Tibial nerve (tissue), 4 donors: ENCODE measurements at places on chromosomes 7 and 10.

DNA sequence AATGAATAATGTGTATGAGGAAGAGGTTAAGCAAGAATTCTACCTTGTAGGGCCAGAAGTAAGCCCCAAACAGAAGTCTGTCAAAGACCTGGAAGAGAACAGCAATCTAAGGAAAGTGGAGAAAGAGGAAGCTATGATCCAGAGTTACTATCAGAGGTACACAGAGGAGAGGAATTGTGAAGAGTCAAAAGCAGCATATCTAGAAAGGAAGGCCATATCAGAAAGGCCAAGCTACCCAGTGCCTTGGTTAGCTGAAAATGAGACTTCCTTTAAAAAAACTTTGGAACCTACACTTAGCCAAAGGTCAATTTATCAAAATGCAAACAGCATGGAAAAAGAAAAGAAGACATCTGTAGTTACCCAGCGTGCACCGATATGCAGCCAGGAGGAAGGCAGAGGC lies 42.7 kb upstream of the GAD2 start:
- no peak for DNase-seq

- no peak for DNase-seq
Observed at GRCh38 chr10:131162866-131163843, 148.4 kb downstream of the TCERG1L start.

GRCh38 chr7:34361663-34362250 lies 296.3 kb upstream of the NPSR1 start:
- DNase-seq, result no peak

GRCh38 chr10:112802411-112803022 lies 147.5 kb upstream of the TCF7L2 start:
- no peak for DNase-seq

DNA sequence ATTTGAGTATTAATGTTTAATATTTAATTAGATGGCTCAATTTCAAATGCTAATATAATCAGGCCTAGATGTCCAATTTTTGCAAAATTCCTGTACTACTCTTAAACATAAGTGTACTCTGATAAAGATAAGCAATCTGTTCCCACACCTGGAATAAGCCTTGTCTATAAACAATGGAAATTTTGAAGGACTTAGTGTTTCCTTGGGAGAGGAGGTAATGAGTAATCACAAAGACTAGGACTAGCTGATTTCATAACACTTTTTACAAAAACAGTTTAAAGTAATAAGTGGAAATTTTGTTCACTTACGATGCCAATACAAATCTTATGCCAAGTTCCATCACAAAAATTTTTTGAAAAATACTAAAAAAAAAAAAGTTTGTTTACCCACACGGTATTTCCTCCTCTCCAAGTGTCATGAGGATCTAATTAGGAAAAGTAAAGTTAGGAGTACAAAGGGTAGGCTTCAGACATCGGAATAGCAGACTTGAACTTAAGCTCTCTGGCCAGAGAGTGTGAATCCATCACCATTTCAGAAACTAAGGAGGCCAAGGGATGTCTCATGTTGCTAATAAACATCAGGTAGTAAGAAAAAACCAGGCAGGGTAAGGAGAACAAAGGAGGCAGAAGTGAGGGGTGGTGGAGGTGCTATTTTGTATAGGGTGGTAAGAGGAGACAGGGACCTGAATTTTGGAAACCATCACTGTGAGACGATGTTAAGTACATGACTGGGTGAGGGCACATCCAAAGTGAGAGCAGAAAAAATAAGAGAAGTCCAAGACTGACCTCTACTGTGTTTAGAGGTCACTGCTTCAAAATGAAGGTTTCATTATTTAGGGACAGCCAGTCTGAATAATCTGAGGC lies 61.3 kb downstream of the RAPGEF5 start:
- DNase-seq, result no peak

- DNase-seq, result no peak
Observed at GRCh38 chr10:101310529-101311184, 43.3 kb upstream of the BTRC start.

GRCh38 chr10:26857991-26858706 lies 2.6 kb downstream of the ABI1 start:
- no peak for DNase-seq

DNA sequence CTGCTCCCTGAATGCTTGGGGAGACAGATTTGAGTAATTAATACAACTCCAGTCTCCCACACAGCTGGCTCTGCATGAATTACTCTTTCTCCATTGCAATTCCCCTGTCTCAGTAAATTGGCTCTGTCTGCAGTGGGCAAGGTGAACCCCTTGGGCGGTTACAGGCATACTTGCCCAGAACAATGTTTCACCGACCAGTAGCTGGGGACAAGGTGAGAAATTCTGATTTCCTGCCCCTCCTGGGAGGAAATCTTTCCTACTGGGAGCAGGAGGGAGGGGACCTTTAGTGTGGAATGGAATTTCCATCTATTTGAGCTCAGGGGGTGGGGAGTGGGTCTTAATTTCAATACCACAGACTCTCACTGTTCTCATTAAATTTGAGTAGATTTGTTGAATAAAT lies 42.2 kb upstream of the FZD9 start:
- DNase-seq, result no peak

- no peak for DNase-seq
Observed at GRCh38 chr10:106502641-106503040, 661.9 kb downstream of the SORCS1 start.

DNA sequence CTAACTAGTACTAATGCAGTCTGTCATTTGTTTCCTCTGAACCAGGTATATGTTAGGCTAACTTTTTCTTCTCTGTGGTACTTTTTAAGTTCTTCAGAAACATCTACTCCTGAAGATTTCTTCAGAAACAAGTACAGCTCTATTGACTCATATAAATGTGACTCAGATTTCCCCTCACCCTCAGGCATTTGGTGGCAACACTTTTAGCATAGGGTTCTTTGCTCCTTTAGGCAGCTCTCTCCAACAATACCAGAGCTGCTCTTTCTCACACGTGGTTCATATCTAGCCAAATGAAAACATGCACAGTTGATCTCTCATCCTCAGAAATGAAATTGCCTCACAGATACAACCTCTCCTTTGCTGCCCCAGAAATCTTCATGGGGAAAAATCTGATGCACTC lies 939.8 kb downstream of the SORCS1 start:
- DNase-seq, result no peak

DNA sequence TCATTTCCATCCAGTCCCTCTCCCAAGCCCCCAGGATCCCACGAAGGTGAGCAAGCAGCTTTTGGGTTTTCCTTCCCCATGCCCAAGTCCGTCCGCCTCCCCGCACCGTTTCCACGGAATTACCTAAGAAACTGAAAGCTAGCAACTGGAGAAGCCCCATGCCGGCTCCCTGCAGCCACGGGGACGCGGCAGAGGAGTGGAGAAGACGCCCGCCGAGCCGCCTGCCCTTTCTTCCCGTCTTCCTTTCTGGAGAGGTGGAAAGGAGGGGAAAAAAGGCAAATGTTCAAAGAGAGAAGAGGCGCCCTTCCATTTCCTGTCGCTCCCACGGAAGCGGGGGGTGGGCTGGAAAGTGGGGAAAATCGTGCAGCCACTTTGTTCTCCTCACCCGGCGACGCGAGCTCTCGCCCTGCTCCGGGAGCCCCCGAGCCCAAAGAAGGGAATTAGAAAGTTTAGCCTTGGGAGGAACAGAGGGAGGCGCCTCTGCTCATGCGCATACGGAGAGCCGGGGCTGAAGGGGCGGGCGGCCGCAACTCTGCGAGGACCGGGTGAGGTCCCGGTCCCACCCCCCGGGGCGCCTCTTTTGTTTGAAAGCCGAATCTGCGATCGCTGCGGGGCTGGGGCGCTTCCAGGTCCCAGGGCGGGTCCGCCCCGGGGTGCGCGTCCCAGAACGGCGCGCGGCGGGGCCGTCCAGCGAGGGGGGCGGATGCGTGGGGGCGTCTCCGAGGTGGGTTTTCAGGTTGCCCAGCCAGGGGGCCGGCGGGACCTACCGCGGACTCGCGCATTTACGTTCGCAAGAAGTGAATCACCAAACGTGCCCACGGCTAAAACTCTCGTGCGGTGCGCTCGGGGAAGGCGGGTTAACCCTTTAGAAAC lies at the start of gene LAMB1:
LAMB1 (minus strand) TSS at position 436 of the 873 bp plus-strand sequence; CDS start at position 160, 276 bp downstream.
- peak; percentile 53 for DNase-seq

- no peak for DNase-seq
Observed at GRCh38 chr7:159196584-159196983, 51.9 kb upstream of the VIPR2 start.

DNA sequence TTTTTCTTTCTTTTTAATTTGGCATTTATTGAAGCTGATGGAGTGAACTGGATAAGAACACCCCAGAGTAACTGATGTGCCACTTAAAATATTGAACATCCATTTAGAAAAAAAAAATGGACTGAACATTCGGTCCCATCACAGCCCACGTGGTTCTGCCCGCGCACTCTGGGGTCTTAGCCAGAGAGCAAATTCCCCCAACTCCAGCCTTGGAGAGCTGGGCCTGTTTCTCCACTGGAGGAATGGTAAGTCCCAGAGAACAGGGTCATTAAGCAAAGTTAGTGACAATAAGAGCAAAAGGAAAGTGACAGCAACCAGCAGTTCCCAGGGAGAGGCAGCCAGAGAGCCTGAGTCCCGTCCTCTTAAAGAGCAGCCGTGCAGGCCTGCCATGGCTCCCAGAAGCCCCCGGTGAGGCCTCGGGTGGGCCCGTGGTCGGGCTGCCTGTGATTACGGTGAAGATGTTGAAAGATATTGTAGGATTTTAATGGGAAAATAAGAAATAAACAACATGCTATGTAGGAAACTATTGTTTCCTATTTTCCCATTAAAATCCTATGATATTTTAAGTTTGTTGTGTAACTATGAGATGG lies 487.9 kb upstream of the MKI67 start:
- DNase-seq, result no peak

DNA sequence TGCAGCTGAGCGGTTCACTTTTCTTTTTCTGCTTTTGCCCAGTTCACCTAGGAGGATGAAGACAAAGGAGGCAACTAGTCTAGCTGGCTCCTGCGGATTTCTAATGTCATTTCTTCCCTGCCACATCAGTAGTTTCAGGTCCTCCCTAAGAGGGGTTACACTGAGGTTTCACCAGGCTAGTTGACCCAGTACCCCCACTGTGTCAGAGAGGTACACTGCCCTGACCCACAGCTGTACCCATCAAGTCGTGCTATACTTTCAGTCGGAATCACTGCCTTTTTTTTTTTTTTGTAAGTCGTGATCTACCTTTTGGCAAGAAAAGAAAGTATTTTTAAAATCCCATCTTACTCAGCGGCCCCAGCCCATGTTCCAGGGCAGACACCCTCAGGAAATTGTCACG lies 243.5 kb downstream of the CELF2 start:
- no peak for DNase-seq

DNA sequence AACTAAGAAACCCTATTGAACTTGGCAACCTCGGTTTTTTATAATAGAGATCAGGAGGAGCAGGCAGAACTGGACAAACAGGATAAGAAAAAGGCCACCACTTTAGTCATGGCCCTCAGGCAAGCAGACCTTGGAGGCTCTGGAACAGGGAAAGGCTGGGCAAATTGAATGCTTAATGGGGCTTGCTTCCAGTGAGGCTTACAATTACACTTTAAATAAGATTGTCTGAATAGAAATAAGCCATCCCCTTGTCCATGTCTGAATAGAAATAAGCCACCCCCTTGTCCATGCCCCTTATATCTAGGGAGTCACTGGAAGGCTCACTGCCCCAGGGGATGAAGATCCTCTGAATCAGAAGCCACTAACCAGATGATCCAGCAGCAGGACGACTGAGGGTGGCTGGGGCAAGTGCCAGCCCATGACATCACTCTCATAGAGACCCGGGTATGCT lies 40.6 kb downstream of the AKR1B15 start:
- no peak for DNase-seq

DNA sequence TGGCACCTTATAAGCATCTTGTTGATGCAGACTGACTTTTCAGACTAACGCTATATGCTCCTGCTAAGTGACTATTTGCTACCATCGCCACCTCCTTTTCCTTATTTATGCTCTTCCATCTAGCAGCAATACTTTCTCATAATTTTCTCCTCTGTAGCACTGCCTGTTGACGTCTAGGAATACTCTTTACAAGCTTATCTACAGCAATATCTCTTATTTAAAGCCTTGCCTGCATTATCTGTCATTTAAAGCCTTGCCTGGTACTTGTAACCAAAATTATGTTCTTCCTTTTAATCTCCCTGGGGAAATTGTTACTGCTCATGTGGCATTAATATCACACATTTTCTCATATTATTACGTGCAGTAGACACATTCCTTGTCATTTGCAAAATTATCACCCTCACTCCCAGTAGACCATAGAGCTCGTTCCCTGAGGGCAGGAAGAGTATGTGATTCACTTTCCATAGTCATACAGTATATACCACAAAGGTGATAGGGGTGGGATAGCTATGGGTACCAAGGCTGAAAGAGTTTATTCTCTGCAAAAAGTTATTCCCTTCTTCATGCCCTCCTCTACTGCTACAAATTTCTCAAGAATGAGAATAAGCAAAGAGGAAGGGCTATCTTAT lies 359.7 kb upstream of the PCDH15 start:
- DNase-seq, result no peak

- no peak for DNase-seq
Observed at GRCh38 chr7:157693071-157693520, 356.3 kb downstream of the DNAJB6 start.

GRCh38 chr7:116560021-116560970 lies 35.5 kb downstream of the CAV1 start:
- no peak for DNase-seq

DNA sequence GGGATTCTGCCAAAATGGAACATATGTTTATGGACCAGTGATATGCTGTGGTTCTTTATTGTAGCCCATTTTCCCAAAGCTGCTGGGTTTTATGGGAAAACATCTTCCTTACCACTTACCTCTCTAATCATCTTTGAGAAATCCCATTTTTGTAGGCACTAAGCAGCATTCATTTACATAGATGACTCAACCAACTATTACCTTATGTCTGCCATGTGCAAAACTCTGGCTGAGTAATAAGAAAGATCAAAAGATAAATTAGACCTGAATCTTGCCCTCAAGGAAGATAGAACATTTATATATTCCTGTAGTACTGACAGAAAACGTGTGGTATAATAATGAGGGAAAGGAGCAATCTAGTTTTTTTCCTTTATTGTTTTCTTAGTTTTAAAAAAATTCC lies 24.3 kb downstream of the CBLL1 start:
- DNase-seq, result no peak

GRCh38 chr10:116287906-116288501 lies 15.0 kb upstream of the GFRA1 start:
- peak; percentile 60 for DNase-seq

- no peak for DNase-seq
Observed at GRCh38 chr10:61904733-61905725, 3.5 kb downstream of the ARID5B start.

DNA sequence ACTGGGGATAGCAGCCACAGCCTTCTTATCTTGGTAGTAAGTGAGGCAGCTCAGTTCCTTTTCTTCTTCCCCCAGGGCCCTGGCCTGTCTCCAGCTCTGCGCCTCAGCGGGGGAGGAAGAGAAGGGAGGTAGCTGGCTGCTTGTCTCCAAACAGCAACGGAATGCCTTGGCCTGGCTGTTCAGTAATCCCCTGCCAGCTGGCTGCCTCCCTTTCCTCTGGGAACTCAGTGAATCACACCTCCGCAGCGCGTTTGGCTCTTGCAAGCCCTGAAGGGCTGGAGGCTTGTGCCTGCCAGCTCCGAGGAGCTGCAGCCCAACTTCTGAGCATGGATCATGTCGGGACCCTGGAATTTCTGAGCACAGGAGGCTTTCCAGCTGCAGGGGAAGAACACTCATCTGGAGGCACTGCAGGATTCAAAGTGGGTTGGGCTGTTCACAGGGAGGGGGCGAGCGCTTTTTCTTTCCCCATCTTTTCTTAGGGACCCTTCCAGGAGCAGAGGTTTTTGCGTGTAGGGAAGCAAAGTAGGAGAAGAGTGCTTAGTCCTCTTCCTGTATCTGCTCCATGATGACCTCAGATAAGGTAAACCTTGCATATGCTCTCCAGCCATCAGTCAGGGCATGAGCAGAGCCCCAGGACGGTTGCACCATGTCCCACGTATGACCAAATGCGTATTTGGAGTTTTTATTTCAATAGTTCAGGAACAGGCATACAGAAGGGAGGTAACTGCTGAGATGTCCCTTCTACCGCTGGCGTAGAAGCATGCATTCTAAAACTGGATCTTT lies 253.2 kb upstream of the INHBA start:
- DNase-seq, result peak; percentile 80
